CD4-positive, alpha-beta T cell (primary cell): ENCODE measurements at places on chromosomes 11 and 22.

GRCh38 chr11:91805293-91805692 lies 419.3 kb upstream of the FAT3 start:
- no peak for DNase-seq

DNA sequence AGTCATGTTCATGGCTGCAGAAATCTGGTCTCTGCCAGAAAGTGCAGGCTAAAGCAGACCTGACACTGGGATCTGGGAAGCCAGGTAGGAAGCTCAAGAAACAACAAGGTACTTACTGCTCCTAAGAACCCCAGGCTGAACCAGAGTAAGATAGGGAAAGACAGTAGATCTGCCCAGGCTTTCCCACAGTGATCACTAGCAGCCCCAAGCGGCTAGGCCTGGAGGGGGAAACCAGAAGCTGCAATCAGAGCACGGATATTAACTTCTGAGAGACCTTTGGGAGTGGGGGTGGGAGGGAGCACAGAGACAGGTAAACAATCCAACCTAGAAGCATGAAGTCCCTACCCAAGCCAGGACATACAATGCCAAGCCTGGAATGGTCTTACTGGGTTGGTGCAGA lies 135.2 kb upstream of the C11orf58 start:
- no peak for DNase-seq

DNA sequence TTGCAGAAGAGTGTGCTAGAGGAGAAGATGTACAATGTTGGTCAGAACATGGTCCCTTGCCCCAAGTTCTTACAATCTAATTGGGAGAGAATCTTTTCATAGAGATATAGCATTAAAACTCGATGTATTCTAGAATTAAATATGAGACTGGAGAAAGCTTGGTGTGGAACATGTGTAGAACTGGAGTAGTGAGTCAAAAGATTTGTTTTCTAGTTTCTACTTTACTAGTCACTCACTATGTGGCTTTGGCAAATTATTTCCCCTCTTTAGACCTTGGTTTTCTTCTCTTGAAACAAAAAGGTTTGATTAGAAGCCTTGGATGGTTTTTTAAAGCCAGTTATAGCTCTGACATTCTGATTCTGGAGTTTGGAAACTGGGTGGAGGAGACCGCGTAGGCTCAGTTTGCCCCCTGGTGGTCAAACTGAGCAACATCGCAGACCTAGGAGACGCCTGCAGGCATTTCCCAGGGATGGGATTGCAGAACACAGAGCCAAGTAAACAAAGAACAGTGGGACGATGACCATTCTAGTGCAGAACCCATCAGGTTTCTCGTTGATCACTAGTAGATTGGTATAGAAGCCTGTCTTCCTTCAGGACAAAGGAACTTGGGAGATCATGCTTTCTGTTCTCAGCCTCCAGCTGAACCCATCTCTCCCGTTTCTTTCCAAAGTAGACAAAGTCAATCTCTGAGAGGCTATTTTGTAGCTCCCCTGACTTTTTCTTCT lies 8.5 kb upstream of the CHRDL2 start:
- DNase-seq = peak; percentile 43

GRCh38 chr22:31603574-31603973 lies 58.4 kb downstream of the PISD start:
- DNase-seq = no peak

- DNase-seq = no peak
Measured at GRCh38 chr11:18384157-18384641, 10.2 kb upstream of the LDHA start.
